ENCODE measurements at places on chromosomes 12 and 14. TPM values are rescaled to one million over a fixed set of nuclear protein-coding genes. Genes with fewer than 3 reads are reported as not detected.

DNA sequence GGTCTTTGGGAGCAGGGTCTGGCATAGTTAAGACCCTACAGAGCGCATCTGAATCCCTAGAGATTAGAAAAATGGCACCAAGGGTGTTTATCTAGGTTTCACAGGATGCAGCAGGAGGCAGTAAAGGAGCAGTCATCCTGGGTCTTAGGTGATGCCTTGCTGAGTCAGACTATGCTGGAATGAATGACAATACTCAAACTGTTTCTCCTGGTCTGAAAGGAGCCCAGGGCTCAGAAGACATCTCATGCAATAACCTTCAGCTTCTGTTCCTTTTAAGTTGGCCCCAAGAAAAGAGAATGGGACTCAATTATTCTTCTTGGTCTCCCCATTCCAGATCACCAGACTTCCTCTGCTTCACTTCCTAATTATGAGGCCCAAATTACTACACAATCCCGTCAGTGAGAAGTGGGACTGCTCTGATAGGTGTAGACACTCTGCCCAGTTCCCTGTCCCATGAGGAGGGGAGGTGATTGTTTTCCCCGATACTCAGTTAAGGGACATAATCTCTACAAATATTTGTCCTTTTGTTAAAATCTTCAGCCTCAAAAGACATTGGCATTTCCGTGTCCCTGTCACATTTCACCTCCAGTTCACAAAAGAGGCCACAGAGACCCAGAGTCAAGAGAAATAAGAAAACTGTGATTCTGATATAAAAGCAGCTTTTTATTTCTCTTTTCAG, 14.8 kb upstream of the APOF start:
- DNase-seq = peak; percentile 29

GRCh38 chr14:53620317-53620716, 336.3 kb downstream of the BMP4 start:
- no peak for DNase-seq

- no peak for DNase-seq
Measured at GRCh38 chr12:49683599-49684309, 23.5 kb downstream of the FMNL3 start.

DNA sequence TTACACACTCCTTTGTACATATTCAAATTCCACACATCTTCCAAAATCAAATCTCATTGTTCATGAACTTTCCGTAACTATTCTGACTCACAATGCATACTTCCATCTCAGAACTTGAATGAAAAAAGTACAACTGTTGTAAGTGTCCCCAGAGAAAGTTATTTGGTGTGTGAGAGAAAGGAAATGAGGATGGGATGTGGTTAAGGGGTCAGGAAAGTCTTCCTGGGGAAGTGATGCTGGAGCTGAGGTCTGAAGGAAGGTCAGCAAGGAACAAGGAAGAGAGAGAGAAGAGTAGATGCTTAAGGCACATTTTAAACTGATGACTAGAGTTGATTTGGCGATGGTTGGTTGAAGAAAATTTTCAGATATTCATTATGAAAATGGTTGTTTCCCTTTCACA, 340.0 kb upstream of the STXBP6 start:
- DNase-seq = no peak

DNA sequence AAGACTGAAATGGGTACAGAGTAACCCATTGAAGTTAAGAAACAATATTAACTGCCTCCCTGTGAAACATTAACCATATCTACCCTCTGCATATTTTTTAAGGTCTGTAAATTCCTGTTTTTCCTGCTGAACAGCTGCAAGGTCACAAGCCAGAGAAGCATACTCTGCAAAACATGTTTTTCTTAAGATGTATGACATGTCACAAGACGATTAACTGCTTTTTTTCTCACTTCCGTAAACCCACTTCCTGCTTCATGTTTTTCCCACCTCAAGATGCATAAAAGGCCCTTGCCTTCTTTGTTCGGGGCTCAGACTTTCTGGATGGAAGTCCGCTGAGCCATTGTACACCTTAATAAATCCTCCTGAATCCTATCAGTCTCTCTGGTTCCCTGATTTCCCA, 504.7 kb upstream of the MIS18BP1 start:
- no peak for DNase-seq

DNA sequence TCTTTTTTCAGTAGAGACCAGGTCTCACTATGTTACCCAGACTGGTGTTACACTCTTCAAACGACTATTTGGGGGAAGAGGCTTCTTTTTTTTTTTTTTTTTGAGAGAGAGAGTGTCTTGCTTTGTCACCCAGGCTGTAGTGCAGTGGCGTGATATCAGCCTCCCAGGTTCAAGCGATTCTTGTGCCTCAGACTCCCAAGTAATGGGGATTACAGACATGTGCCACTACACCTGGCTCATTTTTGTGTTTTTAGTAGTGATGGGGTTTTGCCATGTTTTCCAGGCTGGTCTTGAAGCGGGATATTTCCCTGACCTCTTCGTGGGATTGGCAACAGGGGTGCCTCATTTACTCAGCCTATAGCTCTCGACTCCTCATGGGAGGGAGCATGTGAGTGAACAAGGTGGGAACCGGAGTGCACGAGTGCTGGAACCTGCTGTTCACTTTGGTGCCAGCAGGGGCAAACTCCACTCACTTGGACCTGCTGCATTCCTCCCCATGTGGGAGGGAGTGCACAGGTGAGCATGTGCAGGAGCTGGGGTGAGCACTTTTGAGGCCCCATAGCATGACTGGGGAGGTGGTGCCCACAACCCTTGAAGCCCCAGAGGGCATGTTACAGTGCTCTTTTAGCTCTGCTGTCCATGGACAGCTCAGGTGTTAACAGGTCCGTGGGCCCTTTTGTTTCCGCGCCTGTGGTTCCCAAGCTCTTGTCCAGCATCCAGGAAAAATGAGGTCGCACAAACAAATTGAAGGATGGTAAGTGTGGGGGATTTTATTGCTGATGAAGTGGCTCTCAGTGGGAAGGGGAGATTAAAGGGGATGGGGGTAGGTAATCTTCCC, 79.1 kb upstream of the HECTD1 start:
- no peak for DNase-seq

DNA sequence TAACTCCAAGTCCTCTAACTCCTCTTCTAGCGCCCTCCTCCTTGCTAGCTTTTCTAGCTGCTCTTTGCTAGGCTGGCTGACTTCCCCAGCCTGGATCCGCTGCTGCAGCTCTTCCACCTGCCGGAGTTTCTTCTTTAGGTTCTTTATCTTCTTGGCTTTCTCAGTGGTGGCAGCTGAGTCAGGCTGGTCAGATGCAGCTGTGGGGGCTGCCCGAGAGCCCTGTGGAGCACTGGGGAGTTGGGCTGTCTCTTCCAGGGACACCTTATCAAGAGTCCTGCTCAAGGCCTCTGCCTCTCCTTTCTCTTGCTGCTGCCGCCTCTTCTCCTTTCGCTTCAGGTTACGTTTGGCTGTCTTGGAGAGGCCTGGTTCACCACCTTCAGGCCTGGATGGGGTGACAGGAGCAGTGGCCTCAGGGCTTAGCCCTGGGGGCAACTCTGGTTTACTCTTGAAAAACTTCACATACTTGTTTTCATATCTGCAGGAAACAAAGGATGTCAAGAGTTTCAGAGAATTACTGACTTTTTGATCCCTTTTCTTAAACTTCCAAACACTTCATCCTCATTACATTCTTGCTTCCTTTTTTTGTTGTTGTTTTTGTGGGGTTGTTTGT, 25.7 kb downstream of the PYM1 start:
- no peak for DNase-seq

DNA sequence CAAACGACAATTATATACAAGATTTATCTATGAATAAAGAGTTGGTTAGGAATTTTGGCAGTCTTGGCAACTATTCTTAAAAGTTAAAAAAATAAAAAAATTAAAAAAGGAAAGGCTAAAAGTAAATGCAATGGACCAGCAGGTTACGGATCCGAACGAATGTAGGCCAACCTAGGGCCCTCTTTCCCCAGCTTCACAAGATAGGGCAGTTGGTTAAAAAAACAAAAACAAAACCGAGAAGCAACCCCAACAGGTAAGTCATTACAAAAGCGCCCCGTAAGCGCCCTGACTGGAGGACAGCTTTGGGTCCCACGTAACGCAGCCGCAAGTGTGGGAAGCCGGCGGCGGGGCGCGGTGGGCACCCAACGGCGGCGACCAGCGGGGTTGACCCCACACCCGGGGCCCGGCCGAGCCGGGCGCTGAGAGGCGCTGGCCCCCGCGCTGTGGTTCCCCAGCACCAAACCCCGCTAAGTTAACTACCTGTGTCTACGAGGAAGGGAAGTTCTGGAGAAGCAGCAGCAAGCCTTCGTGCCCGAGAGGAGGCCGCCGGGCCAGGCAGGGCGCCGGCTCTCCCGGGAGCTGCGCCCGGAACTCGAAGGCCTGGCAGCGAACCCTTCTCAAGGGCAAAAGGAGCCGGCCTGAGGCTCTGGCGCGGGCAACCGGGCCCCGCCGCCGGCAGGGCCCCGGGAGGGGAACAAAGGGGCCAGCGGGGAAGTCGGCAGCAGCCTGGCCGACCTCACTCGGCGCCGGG, 882 bp downstream of the HECTD1 start:
- DNase-seq = no peak

GRCh38 chr12:11798856-11799501, 149.5 kb downstream of the ETV6 start:
- peak; percentile 83 for DNase-seq

- DNase-seq = no peak
Measured at GRCh38 chr14:100844082-100844408, 18.1 kb downstream of the MEG3 start.

DNA sequence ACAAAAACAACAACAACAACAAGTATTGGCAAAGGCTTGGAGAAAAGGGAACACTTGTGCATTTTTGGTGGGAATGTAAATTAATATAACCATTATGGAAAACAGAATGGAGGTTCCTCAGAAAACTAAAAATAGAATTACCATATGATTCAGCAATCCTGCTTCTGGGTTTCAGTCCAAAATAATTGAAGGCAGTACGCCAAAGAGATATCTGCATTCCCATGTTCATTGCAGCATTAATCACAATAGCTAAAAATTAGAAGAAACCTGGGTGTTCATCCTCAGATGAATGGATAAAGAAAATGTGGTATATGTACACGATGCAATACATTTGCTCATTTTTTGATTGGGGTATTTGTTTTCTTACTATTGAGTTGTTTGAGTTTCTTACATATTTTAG, 813.0 kb downstream of the NRXN3 start:
- no peak for DNase-seq

DNA sequence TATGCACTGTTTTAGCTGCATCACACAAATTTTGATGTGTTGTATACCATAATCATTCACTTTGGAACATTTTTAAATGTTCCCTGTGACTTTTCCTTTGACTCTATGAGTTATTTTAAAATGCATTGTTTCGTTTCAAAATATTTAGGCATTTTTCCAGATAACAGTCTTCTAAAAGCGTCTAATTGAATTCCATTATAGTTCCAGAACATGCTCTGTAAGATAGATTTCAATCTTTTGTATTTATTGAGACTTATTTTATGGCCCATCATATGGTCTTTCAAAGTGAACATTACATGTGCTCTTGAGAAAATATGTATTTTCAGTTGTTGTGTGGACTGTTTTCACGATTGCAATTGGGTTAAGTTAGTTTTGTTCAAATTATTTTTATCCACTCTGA, 98.7 kb upstream of the ARHGAP5 start:
- no peak for DNase-seq

- no peak for DNase-seq
Measured at GRCh38 chr12:25135531-25136154, 59.3 kb downstream of the DNAI7 start.

DNA sequence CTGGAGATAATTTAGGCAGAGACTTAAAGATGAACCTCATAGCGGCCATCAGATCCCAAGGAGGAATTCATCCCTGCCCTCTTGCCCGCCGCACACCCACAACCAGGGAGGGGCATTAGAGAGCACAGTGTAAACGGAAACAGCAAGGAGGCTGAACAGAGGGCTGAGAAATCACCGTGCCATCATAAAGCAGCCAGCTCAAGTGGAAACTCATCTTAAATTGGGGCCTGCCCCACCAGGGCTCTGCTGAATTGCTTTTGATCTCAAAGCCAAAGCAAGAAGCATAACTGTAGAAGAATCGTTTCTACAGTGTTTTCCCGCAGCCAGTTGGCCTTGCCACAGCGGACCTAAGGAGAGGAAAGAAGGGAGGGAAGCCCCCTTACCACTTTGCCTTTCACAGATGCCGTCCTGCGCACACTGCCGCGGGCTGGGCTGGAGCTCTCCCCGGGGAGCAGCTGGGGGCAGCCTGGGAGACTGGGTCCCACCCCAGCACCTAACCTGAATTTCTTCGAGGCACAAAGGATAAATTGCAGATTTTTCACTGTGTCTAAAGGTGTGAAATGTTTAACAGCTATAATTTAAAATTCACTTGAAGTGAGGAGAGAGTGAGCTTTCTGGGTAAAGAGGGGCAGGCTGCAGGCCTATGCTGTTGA, 51.8 kb upstream of the MMP17 start:
- DNase-seq = no peak

- DNase-seq = peak; percentile 58
Measured at GRCh38 chr12:1804545-1805332, 15.6 kb upstream of the LRTM2 start.

- DNase-seq = no peak
Measured at GRCh38 chr14:41167040-41167439, 439.6 kb upstream of the LRFN5 start.

DNA sequence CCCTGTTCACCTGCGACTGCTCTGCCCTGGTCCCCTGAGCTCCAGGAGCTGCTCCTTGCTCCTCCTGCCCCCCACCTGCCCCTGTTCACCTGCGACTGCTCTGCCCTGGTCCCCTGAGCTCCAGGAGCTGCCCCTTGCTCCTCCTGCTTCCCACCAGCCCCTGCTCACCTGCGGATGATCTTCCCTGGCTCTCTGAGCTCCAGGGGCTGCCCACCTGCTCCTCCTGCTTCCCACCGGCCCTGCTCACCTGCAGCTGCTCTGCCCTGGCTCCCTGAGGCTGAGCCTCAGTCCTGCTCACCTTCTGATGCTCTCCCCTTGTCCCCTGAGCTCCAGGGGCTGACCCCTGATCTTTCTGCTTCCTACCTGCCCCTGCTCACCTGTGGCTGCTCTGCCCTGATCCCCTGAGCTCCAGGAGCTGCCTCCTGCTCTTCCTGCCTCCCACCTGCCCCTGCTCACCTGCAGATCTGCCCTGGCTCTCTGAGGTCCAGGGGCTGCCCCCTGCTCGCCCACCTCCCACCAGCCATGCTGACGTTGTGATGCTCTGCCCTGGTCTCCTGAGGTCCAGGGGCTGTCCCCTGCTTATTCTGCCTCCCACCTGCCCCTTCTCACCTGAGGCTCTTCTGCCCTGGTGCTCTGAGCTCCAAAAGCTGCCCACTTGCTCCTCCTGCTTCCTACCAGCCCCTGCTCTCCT, 219.2 kb downstream of the TMEM121 start:
- no peak for DNase-seq

DNA sequence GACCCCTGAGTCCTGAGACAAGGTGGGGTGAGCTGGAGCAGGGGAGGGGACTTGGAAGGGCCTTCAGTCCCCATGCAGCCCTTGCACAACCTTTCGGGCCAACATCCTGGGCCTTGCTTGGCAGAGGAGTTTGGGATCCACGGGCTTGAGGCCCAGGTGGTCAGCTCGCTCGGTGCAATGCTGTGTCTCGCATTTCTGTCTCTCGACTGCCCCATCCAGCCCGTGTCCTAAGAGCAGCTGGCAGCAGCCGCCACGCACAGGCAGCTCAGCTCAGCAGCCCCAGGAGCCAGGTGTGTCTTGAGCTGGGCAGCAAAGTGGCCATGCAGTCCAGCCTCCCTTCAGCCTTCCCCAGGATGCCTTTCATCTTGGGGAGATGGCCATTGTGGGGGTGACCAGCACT, 10.8 kb downstream of the PACS2 start:
- DNase-seq = no peak

CS gene
- 143 TPM for total RNA-seq

PLEKHG3 gene
- 109 TPM for total RNA-seq

GSKIP gene
- 45.9 TPM for total RNA-seq

LRRK2 gene
- total RNA-seq = 0.63 TPM

P2RX2 gene
- not detected for total RNA-seq

ZDHHC22 gene
- not detected for total RNA-seq

CISTR gene
- total RNA-seq = not detected

All from kidney epithelial cell (primary cell).